Cortex of kidney (tissue), 1 donor: ENCODE measurements at places on chromosomes 3 and 15.

DNA sequence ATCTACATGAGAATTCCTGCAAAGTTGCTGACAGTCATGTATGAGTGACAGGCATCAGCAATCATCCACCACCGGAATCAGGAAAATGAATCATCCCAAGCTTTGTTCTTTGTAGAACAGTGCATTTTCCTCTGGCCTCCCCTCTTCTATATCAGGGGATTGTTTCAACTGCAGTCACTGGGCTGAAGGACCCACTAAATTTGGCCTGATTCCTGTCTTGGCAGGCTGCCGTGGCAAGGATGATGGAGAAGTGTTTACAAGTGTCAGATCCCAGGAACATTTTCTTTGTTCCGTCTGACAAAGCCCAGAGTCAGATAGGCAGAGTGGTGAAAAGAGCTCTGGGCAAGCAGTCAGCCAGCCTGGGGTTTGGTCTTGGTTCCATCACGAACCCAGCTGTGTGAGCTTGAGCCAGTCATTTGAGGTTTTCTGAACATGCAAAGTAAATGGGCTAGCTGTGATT lies 175.1 kb upstream of the TSC22D2 start:
- DNase-seq: no peak

GRCh38 chr15:34483644-34484043 lies 46.0 kb upstream of the GOLGA8A start:
- DNase-seq: no peak

GRCh38 chr15:71780115-71780976 lies 30.0 kb upstream of the NR2E3 start:
- DNase-seq: no peak

- DNase-seq: no peak
Measured at GRCh38 chr15:37788330-37788729, 146.1 kb upstream of the TMCO5A start.

DNA sequence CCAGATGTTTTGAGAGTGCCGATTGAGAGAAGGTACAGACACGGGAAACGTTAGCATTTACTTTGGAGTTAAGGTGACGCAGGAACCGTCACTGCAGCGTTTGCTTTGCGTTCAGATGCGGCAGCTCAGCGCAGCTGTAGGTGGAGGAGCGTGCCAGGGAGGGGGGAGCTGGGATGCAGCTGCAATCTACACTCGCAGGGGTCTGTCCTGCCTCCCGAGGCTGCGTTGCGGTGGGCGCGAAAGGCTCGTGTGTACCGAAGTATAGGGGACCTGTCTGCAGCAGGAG lies 425 bp upstream of the FYTTD1 start:
- no peak for DNase-seq

DNA sequence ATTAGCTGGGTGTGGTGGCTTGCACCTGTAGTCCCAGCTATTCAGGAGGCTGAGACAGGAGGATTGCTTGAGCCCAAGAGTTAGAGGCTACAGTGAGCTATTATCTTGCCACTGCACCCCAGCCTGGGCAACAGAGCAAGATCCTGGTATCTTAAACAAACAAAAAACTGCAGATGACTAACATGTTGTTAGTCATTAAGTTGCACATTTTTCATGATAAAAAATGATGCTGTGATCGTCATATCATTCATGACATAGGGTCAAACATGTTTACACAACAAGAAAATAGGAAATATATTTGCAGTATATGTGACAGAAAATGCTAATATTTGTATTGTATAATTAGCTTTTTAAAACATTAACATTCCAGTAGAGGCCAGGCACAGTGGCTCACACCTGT lies 20.2 kb upstream of the DAPK2 start:
- no peak for DNase-seq

DNA sequence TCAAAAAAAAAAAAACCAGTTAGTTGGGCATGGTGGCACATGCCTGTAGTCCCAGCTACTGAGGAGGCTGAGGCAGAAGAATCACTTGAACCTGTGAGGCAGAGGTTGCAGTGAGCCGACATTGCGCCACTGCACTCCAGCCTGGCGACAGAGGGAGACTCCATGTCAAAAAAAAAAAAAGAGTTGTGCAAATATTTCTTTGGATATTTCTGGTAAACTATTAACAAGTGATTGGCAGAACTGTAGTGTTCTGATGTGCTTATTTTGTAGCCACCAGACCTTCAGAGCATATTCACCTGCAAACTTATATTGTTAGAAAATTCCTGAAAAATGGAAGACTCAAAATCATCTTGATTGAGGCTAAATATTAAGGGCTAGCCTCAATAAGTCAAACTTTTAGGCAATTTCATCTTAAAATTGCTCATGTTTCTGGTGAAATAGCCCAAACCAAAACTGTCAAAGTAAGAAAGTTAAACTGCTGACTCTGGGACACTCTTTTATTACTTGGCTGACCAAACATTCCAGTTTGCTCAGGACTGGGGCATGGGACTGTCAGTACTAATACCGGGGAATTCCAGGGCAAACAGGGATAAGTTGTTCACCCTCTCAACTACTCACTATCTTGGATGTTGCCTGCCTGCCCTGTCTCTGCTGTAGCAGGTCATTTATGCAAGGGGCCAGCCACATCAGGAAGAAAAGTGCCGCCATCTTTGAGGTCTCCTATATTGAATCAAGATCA lies 37.0 kb downstream of the ABHD2 start:
- DNase-seq: no peak

DNA sequence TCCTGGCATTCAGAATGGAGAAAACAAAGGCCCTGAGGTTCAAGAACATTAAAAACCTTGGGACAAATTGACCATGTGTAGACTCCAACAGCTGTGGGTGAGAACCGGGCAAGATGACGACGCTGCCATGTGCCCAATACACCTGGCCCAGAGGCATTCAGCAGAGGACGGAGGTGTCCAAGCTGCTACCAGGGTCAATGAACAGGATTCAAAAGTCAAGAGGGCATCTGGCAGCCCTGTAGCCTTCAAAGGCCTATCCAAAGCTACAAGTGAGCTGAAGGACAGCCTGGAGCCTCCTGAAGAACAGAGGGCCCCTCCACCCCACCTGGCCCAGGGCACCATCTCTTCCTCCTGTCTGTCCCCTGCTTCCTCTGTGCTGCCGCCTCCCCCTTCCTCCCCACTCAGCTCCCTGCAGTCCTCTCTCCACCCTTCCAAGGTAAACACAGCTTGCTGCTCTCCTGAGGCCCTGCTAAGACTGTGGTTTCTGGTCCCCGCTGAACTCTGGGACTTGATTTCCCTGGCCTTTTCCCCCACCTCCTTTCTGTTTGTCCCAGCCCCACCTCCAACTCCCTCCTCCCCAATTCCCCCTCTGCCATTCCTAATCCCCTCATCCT lies 57.5 kb downstream of the HMCES start:
- no peak for DNase-seq

- DNase-seq: no peak
Measured at GRCh38 chr3:32706348-32707025, 21.5 kb downstream of the CNOT10 start.

GRCh38 chr3:30305021-30305420 lies 301.4 kb upstream of the TGFBR2 start:
- DNase-seq: no peak

DNA sequence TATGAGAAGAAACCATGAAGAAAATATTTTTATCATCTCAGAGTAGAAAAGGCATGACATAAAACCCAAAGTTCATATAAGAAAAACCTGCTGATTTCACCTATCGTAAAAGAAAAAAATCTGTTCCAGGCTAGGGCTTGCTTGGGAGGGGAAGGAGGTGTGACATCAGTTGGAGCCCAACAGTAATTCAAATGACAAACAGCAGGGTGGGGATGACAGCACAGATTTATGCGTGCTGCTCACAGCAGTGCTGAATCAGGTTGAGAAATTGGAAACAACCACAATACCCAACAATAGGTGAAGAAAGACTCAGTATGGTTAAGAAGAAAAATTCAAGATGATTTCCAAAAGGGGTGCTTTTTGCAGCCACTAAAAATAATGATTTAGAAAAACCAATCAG lies 172.4 kb downstream of the PDE8A start:
- DNase-seq: no peak

- DNase-seq: no peak
Measured at GRCh38 chr15:73886717-73887345, 13.5 kb downstream of the TBC1D21 start.

- DNase-seq: no peak
Measured at GRCh38 chr15:41241221-41241964, 10.3 kb downstream of the CHP1 start.

GRCh38 chr15:78797951-78798350 lies 13.3 kb downstream of the ADAMTS7 start:
- no peak for DNase-seq

GRCh38 chr3:16174389-16174788 lies at the start of gene GALNT15:
GALNT15 (plus strand) TSS chr3:16174680; CDS start chr3:16175152, 472 bp downstream.
- no peak for DNase-seq

DNA sequence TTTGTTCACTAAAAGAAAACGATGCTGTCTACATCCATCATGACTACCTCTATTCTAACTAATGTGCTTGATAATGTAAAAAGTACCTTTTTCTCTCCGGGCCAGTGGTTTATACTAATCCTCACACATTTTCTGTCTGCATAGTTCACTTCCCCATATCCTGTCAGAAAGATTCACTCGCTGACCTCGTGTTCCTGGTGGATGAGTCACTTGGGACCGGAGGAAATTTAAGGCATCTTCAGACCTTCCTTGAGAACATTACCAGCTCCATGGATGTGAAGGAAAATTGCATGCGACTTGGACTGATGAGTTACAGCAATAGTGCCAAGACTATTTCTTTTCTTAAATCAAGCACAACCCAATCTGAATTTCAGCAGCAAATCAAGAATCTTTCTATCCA lies 33.8 kb downstream of the COL6A5 start:
- DNase-seq: no peak

DNA sequence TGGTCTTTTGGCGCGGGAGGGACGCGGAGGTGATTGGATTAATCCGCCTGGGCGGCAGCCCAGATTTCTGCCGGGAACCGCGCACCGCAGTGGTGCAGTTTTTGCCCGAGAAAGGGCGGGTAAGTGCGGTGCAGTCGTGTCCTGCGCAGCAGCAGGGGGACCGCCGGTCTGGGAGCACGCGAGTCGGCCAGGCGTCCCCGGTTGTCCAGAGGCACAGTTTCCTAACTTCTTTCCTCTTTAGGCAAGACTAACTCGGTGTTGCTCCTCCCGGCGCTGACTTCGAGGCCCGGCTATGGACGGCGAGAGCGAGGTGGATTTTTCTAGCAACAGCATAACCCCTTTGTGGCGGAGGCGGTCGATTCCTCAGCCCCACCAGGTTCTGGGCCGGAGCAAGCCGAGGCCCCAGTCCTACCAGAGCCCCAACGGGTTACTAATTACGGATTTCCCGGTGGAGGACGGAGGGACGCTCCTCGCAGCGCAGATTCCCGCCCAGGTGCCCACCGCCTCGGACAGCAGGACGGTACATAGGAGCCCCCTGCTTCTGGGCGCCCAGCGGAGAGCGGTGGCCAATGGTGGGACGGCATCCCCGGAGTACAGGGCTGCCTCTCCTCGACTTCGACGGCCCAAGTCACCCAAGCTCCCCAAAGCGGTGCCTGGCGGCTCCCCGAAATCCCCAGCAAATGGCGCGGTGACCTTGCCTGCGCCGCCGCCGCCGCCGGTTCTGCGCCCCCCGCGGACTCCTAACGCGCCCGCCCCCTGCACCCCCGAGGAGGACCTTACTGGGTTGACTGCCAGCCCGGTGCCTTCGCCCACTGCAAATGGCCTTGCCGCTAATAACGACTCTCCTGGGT lies 736 bp downstream of the ARHGEF26 start:
- DNase-seq: no peak

GRCh38 chr3:43024181-43024885 lies 45.2 kb downstream of the GASK1A start:
- DNase-seq: no peak

DNA sequence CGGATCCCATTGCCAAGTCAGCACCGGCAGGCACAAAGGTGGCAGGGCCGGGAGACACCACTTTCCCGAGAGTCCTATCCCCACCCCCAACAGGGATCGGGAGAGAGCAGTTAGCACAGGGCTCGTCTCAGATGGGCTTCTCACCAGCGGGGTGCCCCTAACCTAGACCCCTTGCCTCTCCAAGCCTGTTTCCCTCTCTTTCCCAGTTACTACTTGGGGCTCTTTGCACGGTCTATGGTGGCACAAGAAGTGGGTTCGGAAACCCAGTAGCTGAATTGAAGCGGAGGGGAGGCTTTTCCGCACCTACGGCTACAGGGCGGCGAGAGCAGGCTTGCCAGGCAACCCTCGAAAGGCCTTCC lies 383 bp upstream of the EFCC1 start:
- no peak for DNase-seq

GRCh38 chr3:52891164-52891563 lies 6.2 kb downstream of the STIMATE start:
- no peak for DNase-seq

GRCh38 chr3:194690501-194691372 lies 5.1 kb downstream of the FAM43A start:
- no peak for DNase-seq

DNA sequence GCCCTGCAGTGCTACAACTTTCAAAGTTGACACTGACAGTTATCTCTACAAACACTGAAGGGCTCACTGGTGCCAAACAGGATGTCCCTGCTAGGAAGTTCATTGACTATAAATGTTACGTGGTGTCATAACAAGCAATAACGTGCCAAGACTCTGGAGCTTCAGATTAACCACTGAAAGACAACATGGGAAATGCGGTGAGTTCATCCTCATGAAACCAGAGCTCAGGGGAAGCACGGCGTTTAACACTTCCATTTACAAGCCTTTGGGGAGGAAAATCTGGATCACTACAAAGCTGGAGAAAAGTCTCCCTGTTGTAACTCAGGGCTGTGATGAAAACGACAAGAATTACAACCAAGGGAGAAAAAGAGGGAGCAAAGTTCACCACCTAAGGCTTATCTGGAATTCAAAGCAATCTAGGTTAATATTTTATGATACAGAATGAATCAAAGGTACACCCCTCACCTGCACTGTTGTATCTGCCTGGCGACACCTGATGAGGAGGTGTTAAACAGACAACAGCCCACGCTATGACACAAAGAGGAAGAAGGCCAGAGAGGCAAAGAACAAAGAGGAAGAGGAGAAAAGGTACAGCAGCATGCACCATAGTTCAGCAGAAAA lies 27.0 kb downstream of the SHQ1 start:
- no peak for DNase-seq

- DNase-seq: no peak
Measured at GRCh38 chr3:113712129-113712528, 15.7 kb upstream of the USF3 start.

DNA sequence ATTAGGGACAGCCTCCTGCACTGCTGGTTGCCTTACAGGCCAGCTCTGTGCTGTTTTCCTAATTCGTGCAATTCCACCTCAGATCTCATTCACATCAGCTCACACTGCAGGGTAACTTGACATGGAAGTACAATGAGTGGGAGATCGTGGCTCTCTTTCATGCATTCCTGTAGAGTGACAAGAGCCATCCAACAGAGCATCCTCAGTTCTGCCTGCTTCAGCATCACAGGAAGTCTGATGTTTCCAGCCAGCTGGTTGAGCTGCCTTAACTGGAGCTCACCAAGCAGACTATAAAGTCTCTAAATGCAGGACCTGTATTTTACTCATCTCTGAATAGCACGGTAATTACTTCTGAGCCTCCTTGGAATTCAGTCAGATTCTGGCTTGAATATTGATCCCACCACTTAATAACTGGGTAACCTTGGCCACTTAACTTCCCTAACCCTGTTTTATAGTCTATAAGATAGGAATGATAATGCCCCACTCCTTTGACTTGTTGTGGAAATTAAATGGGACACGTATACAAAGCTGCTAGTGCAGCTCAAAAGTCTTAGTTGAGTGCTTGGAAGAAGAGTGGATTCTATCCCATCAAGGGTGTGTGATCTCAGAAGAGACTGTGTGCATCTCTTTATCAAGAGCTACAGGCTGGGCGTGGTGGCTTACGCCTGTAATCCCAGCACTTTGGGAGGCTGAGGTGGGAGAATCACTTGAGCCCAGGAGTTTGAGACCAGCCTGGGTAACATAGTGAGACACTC lies 1.4 kb upstream of the DIS3L start:
- DNase-seq: no peak

GRCh38 chr3:195697582-195698324 lies 23.0 kb upstream of the MUC20 start:
- DNase-seq: no peak
